Tibial nerve (tissue), 4 donors: ENCODE measurements at places on chromosomes 12 and 14.

GRCh38 chr12:110885152-110885840 is 35.1 kb downstream of the MYL2 start:
- DNase-seq = no peak

DNA sequence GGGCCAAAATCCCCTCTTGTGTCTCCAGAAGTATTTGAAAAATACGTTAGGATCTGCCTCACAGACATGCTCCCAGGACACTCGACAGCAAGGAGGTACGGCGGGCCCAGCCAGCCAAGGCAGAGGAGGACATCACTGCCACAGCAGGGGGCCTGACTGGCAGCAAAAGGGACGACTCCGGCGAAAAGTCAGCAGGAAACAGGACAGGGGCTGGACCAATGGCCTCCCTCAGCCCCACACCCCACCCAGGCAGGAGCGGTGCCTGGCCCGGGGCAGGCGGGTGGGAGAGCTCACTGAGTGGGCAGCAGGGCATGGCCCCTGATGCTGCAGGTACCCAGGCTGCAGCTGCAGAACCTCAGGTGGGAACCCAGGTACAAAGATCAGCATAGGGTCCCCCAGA is 17.8 kb downstream of the BRF1 start:
- DNase-seq = no peak

GRCh38 chr14:81164167-81164774 is 56.5 kb downstream of the GTF2A1 start:
- DNase-seq = peak; percentile 59

GRCh38 chr14:61739133-61739532 is 23.1 kb upstream of the SNAPC1 start:
- DNase-seq = no peak

- no peak for DNase-seq
Observed at GRCh38 chr12:67469666-67470065, 178.9 kb upstream of the DYRK2 start.

DNA sequence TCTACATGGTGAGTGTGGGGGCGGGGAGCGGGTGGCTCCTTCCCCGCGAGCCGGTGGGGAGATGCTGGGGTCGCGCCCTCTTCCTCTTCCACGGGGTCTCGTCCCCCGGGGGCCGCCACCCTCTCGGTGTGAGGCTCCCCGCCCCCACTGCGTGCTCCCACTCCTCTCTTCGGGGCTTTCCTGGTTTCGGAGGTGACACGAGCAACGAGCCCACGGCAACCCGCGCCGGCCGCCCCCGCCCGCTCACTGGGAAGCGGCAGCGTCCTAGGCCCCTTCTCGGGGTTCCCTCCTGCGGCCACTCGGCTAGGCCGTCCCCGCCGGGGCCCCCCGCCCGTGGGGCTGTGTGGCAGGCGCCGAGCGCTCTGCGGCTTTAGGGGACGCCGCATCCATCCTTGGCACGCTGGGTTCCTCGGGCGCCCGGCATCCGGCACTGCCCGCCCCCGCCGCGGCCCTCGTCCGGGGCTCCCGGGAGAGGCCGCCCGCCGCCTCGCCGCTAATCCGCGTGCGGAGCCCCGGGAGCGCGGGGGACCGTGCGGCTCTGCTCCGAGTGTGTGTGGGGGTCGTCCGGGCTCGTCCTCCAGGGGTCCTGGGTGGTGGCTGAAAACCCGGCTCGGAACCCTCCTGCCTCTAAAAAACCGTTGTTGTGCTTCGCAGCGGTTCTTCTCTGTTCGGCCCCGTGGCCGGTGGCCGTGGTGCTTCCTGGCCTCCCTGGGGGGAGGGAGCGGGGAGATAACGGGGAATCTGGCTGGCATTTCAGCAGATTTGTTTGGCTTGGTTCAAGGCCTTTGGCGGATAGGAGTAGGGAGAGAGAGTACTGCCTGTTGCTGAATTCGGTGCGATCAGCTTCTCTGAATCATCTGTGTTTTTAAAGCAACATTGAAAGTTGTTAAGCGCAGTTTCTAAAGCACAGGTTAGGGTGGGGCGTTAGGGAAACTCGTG is 1.0 kb downstream of the PCNX1 start:
- DNase-seq = peak; percentile 21

DNA sequence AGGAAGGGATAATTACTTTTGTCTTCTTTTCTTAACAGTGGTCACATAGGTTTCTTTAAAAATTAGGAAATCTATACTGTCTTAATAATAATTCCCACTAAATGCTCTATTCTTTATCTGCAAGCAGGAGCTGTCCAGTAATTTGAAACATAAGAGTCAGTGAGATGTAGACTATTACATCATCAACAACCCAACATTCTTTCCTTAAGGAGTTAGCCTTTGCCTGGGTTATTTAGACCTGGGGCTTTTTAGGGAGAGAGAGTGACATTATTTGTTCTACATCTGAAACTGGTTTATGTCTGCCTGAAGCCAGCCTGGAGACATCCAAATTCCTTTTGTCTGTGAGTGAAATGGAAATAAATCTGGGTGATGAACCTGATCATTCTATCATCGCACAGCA is 294.4 kb downstream of the TMTC2 start:
- no peak for DNase-seq

- no peak for DNase-seq
Observed at GRCh38 chr12:109863847-109864712, 16.3 kb downstream of the GLTP start.

GRCh38 chr14:38207736-38208617 is at the start of gene SSTR1:
TSS of gene SSTR1 (plus strand) at chr14:38207904. CDS start at chr14:38209390, 1,486 bp downstream.
- no peak for DNase-seq

GRCh38 chr12:113092607-113093408 is 36.3 kb downstream of the DTX1 start:
- DNase-seq = no peak

GRCh38 chr12:131587565-131587964 is 123.3 kb upstream of the SFSWAP start:
- DNase-seq = no peak

DNA sequence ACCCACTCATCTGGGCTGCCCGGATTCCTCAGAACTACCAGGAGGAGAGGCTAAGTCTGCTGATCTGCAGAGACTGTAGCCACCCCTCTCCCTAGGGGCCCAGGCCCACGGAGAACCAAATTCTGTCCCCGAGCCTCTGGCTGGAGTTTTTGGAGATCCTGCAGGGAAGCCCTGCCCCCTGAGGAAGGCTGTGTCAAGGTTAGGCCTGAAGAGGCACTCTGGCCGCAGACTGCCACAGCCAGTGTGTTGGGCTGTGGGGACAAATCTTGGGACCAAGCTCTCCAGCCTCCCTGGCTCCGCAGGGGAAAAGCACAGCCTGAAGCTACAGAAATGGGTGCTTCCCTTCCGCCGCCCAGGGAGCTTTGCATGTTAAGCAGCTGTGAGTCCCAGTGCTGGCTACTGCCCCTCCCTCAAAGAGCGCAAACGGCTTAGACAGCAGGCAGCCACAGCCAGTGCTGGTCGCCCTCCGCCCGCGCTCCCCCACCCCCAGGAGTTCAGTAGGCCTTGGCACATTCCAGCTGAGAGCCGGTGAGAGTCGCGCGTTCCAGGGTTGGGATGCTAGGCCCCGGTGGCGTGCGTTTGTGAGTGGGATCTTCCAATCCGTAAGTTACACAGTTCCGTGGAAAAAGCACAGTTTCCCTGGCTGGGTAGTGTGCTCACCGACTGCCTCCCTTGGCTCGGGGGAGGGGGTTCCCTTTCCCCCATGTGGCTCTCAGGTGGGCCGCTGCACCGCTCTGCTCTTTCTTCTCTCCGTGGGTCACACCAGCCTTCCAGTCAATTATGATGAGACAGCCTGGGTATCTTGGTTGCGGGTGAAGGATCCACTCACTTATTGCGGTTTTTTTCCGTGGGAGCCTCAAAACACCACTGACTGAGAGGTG is 13.2 kb downstream of the CLEC4E start:
- no peak for DNase-seq

- no peak for DNase-seq
Observed at GRCh38 chr14:90530523-90530922, 133.7 kb downstream of the CALM1 start.

DNA sequence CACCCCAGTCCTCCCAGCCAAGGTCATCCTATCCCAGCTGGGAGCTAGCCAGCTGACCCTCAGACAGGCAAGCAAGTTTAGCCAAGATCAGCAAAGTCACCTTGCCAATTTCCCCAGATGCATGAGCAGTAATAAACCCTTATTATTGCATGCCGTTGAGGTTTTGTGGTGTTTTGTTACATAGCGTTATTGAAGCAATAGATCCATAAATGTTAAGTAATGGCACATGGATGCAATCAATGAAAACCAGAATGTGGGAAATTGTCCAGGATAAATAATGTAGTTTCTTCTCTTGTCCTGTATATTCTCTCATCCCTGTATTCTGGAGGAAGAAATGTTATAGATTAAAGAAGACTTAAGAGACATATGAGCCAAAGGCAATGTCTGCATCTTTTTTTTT is 18.0 kb upstream of the TMEM260 start:
- no peak for DNase-seq

- DNase-seq = no peak
Observed at GRCh38 chr12:47277972-47278448, 198.3 kb upstream of the AMIGO2 start.

DNA sequence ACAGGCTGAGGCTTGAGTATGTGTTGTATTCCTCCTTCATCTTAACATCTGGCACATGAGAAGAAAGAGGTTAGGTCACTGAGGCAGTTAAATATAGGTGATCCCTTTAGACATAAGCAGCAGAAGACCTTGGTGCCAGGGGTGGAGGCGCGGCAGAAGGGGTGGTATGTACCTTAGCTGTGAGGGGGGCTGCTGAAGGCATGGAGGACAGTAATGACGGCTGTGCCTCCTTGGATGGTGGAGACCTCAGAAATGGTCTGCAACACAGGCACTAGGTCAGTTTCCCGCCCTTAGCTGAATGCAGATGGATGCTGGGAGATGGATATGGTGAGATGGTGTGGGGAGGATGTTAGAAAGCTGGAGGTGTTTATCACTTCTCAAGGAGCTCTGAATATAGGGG is 1.5 kb upstream of the PNMA1 start:
- DNase-seq = no peak

GRCh38 chr14:71583194-71583593 is 349.0 kb upstream of the RGS6 start:
- no peak for DNase-seq

GRCh38 chr12:72723732-72724131 is 451.6 kb downstream of the TRHDE start:
- no peak for DNase-seq

- no peak for DNase-seq
Observed at GRCh38 chr14:55867311-55867710, 250.9 kb upstream of the PELI2 start.

GRCh38 chr12:77610446-77610845 is 220.2 kb upstream of the NAV3 start:
- no peak for DNase-seq

GRCh38 chr12:67509666-67510386 is 138.7 kb upstream of the DYRK2 start:
- no peak for DNase-seq

DNA sequence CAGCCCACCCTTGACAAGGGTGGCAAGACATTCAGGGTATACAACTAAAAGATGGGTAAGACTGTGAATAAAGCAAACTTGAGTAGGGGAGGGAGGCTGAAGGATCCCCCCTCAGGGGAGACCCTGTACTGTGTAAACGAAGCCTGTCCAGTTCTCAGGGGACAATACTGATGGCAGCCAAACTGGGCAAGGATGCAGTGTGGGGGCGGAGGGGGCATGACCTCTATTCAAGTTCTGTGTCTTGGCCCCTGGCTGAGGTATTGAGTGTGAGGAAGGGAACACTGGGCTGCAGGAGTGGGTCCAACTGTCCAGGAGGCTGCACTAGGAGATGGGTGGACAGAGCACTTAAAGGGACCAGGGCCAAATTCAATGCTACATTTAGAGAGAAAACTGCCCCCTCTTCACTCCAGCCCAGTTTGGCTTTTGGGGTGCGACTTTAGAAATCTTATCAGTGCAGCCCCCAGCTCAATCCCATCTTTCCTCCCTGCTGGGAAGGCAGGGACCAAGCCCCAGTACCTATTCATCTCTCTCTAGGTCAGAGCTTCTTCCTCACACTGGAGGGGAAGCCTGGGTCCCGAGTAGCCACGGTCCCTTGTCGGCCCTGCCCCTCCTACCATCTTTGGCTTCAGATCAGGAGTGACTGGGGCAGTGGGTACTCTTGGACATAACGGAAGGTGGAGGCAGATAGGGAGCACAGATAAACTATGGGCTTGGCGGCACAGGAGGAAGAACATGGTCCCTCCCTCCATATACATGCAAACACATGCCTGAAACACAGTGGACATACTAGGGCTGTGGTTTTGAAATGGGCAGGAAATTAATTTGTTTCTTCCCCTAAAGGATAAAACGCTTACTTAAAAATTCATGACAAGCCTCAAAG is 11.8 kb downstream of the SLC39A5 start:
- no peak for DNase-seq

- DNase-seq = no peak
Observed at GRCh38 chr14:90547968-90548367, 151.1 kb downstream of the CALM1 start.

- DNase-seq = no peak
Observed at GRCh38 chr12:47100160-47100559, 20.4 kb upstream of the AMIGO2 start.

- no peak for DNase-seq
Observed at GRCh38 chr12:66272650-66273049, 29.6 kb upstream of the HELB start.

- no peak for DNase-seq
Observed at GRCh38 chr12:131211340-131211938, 257.7 kb downstream of the ADGRD1 start.

DNA sequence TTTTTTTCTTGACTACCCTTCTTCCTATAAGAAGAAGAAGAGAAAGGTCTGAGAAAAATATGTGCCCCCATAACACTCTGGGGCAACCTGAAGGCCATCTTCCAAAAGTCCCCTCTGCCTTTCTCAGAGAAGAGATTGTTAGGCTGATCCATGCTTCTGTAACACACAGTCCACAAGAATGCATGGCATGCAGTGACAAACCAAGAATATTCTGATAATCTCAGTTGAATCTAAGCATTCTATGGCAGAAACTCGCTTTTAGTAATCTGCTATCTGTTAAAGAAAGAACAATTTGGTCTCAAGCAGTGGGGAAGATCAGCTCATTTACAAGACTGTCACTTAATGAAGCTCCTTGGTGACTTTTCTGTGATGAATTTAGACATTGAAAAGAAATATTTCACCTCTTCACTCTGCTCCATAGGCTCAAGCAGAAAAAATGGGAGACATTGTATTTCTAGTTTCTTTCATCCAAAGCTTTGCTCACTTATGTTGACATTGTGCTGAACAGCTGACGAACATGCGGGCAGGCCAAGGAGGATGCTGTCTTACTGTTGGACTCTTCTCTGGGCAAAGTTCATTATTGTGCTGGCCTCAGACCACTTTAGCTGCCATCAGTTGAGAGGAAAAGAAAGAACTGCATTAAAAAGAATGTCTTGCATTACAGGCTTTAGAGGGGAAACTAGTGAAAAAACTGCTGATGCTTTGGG is 957.1 kb downstream of the DIO2 start:
- DNase-seq = no peak

GRCh38 chr14:37263656-37264236 is 66.0 kb downstream of the MIPOL1 start:
- no peak for DNase-seq

DNA sequence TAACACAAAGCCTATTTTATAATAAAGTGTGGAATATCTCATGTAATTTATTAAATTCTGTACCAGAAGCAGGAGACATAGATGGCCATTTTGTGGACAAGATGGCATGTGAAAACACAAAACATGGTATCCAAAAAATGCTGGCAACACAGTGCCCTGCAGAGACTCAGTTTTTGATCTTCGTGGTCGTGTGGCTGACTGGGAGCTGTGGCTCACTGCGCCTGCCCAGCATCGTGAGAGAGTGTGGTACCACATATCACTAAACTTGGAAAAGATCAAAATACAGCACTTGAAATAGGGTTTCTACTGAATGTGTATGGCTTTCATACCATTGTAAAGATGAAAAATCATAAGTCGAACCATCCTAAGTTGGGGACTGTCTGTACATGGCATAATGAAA is 43.0 kb upstream of the MANSC4 start:
- DNase-seq = no peak

- no peak for DNase-seq
Observed at GRCh38 chr14:96949594-96949993, 152.4 kb downstream of the VRK1 start.
